GM12864 (cell line): ENCODE measurements at places on chromosomes 1 and 21.

DNA sequence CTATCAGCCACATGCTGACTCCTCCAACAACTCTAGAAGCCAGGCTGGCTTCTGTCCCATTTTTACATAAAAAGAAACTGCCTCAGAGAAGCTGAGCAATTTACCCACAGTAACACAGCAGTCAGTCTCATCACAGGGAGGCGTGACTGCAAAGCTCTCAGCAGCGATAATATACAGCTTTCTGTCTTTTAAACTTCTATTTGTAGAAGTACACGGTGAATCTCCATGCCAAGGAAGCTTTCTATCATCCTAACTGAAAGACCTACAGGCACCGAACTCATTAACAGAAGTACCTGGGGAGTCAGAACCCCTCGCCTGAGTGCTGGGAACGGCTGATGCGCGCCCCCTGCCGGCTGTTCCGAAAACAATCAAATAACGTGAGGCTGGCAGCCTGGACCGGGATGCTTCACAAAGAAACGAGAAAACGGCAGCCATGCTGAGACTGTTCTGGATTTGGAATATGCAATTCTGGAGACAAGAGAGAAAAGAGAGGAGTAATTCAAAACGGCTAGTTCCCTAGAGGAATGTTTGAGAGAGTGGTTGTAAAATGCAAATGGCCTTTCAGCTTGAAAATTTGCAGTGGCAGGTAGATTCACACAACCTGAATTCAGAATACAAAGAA is 43.5 kb upstream of the RAB4A start:
- no peak for DNase-seq

- no peak for DNase-seq
Observed at GRCh38 chr1:109641078-109641740, 14.7 kb upstream of the GSTM4 start.

- DNase-seq: no peak
Observed at GRCh38 chr1:200487650-200488049, 77.8 kb upstream of the ZNF281 start.

DNA sequence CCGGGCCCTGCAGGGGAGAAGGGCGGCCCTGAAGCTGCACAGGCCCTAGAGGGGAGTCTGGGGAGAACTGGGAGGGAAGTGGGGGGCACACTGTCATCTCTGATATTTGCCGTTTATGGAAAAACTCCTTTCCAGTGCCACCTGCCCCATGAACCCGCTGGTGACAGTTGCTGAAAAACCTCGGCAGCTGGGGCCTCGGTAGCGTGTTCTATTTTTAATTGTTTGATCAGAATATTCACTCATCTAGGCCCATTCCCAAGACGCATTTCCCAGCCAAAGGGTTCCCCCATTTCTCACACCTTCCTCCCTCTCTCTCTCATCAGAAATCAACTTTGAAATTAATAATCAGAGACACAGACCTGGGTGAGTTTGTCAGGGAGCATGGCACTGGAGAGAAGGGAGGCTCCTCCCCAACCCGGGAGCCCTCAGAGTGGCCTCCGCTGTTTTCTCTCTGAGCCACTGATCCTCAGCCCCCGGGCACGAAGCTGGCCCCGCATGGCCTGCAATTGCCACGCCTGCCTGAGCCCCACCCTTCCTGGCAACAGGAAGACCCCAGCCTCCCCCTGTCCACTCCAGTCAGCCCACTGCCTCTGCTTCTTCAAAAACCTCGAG is 111.1 kb downstream of the CASZ1 start:
- no peak for DNase-seq

DNA sequence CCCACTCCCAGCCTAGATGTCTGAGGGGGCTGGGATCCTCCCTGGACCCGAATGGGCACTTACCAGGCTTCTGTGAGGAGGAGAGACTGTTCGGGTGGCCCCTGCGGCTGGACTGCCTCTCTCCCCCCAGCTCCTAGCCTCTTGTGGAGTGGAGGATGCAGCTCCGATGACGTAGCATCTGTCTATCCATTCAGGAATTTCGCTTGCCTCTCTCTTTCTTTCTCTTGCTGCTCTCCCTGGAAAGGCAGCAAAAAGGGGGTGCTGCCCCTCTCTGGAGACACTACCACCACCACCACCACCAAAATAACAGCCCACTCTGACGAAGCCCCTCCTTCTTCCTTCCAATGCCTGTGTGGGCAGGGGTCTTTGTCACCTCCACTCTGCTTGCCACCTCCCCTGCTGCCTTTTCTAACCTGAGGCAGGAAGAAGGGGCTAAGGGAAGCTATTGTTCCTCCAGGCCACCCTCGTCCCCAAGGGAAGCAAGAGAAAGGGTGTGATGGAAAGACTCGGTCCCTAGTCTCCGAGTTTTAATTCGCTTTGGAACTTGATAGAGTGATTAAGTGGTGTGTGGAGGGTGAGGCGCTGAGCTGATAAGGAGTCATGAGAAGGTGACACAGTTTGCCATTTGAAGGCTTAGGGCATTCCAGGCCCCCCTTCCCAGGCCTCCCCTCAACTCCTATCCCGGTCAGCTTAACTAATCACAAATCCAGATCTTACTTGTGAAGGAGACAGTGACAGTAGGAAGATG is 60.5 kb downstream of the RHBG start:
- no peak for DNase-seq
